ENCODE measurements at places on chromosomes 7 and 10.

GRCh38 chr10:29109707-29110571 is 178.9 kb upstream of the LYZL1 start:
- no peak for DNase-seq

DNA sequence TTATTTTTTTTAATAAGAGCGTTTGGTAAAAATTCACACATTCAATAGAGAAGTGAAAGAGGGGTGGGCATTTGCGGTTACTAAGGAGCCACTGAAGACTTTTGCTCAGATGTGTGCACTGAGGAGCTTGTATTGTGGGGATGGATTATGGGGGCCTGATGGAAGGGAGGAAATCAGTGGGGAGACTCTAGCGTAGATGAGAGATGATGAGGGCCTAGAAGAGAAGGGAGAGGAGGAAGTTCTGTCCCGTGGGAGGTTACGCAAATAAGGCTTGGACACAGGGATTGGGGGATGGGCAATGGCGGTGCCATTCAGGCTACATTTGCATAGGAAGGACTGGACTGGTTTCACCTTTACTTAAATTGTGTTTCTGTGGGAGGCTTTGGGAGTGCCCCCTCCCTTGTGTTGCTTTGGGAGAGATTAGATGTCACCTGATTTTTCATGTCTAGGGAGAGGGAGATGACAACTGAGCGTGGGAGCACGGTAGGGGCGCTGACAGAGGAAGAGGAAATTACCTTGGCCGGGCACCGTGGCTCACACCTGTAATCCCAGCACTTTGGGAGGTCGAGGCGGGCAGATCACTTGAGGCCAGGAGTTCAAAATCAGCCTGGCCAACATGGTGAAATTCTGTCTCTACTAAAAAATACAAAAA is 2.2 kb upstream of the HIP1 start:
- no peak for DNase-seq

GRCh38 chr10:30963992-30964930 is 67.4 kb downstream of the ZNF438 start:
- DNase-seq: no peak

- DNase-seq: no peak
Observed at GRCh38 chr7:29196971-29197595, 2.5 kb downstream of the CHN2 start.

GRCh38 chr7:144516729-144517525 is 113.4 kb upstream of the NOBOX start:
- no peak for DNase-seq

Measured in fibroblast of the conjunctiva (primary cell).